Calu3 (cell line): ENCODE measurements at places on chromosomes 2 and 18.

- no peak for DNase-seq
Measured at GRCh38 chr2:219878516-219878915, 251.1 kb downstream of the SLC4A3 start.

- DNase-seq = no peak
Measured at GRCh38 chr2:169525434-169525833, 15.9 kb downstream of the KLHL41 start.

GRCh38 chr2:5561006-5561405 is 131.2 kb upstream of the SOX11 start:
- DNase-seq = no peak

DNA sequence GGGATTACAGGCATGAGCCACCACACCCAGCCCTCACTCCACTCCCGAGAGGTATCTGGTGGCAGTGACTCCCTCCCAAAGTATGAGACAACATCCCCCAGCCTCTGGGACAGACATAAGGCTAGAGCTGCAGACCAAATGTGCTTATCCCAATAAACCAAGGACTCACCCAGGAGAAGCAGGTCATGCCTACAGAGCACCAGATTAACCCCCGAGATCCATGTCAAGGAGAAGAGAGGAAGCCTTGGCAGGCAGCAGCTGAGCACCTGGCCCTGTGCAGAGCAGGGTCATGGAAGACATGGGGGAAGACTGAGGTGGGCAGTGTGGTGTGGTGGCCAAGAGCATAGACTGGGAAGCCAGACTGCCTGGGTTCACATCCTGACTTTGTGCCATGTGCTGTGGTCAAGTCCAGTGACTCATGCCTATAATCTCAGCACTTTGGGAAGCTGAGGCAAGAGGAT is 7.2 kb downstream of the RAB11FIP5 start:
- no peak for DNase-seq

DNA sequence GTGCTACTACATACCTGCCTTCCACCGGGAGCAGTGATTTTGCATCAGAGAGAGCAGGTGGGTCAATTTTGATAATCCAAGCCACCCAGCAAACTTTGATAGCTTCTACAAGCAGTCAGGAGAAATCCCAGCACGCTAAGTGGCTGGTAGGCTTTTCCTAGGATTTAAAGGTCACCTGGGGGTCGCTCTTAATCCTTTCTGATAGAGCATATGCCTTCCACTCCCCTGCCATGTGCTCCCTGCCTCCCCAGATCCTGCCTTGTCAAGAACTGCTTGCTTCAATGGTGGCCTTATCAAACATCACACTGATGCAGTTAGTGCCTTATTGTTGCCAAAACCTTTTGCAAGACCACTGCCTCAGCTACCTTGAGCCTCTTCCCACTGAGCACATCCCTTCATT is 462.3 kb upstream of the MEX3C start:
- no peak for DNase-seq

- peak; percentile 15 for DNase-seq
Measured at GRCh38 chr2:102975996-102976975, 214.5 kb downstream of the TMEM182 start.

DNA sequence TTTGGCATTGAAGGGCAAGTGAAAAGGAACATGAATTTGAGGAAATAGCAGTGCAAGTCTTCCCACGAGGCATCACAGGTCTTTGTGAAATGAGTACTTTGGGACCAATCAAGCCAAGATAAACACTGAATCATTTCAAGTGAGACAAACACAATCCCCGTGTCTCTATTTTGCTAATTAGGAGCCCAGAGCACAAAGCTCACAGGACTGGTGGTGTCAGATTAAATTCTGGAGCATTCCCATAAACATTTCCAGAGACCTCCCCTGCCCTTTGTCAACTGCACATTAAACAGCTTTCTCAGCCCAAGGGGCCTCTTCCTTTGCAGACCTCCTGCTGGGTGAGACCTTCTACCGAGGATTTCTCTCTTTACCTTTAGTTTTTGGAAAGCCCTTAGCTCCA is 50.7 kb downstream of the DAPL1 start:
- DNase-seq = no peak

- peak; percentile 4 for DNase-seq
Measured at GRCh38 chr2:135997380-135997779, 12.0 kb upstream of the DARS1 start.

GRCh38 chr2:150209746-150210145 is 277.7 kb downstream of the RND3 start:
- DNase-seq = no peak

- no peak for DNase-seq
Measured at GRCh38 chr2:54859416-54859815, 136.0 kb downstream of the EML6 start.
